ENCODE measurements at places on chromosomes 5 and 9.

DNA sequence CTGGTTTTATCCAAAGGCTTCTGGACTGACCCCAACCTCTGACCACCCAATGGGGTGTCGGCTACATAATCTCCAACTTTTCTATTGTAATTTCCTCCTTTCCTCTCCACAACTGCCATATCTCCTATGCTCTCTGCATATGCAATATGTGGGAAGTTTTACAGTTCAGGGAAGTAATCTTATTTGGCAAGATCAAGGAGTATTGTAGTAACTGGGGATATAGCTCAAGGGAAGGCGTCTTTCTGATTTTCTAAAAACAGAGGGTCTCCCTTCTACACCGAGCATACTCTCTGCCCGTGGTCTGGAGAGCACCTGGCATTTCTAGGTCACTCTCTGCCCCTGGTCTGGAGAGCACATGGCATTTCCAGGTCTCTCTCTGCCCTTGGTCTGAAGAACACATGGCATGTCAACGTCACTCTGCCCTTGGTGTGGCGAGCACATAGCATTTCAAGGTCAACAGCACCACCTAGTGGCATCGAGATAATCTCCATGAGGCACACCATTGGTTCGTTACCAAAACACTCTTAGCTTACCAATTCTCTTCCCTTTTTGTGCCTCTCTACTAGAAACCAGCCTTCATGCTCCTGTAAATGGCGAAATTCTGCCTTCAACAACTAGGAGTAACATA lies 616.4 kb upstream of the NUDT12 start:
- DNase-seq = no peak

DNA sequence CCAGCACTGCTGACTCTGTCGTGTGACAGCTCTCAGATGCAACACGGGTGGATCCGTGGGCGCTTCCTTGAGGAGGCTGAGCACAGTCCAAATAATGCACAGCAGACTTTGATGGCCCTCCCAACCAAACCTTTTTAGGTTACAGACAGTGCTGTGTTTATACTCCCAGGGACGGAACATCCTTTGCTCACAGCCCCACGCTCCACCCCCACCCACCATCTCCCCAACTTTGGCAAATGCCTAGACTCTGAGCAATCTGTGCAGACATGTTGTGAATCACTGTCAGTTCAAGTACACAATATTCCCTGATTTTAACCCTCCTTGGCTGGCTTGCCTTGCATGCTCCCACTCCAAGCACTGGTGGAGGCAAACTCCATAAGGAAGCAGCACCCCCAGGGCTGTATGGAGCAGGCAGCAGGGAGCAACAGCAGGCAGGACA lies 324.6 kb downstream of the MLLT3 start:
- no peak for DNase-seq

GRCh38 chr5:179870403-179870903 lies 11.8 kb upstream of the MRNIP start:
- DNase-seq = no peak

- DNase-seq = no peak
These were observed 124.7 kb upstream of the NIPBL start for GRCh38 chr5:36751886-36752285.

DNA sequence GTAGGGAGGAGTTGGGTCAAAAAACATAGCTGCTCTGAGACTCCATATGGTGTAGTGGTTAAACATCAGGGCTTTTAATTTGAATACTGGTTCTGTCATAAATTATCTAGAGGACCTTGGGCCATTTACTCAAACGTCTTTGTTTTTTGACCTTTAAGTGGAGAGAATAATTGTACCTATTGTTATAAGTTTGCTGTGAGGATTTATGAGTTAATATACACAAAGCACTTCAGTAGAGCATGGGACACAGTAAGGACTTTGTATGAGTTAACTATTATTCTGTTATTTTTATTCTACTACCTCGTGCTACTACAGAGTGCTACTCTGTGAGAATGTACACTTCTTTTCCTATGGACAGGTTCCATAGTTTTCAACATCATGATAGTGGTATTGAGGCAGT lies 123.7 kb upstream of the TNC start:
- no peak for DNase-seq

GRCh38 chr5:115309751-115310370 lies 13.4 kb upstream of the CCDC112 start:
- DNase-seq = no peak

DNA sequence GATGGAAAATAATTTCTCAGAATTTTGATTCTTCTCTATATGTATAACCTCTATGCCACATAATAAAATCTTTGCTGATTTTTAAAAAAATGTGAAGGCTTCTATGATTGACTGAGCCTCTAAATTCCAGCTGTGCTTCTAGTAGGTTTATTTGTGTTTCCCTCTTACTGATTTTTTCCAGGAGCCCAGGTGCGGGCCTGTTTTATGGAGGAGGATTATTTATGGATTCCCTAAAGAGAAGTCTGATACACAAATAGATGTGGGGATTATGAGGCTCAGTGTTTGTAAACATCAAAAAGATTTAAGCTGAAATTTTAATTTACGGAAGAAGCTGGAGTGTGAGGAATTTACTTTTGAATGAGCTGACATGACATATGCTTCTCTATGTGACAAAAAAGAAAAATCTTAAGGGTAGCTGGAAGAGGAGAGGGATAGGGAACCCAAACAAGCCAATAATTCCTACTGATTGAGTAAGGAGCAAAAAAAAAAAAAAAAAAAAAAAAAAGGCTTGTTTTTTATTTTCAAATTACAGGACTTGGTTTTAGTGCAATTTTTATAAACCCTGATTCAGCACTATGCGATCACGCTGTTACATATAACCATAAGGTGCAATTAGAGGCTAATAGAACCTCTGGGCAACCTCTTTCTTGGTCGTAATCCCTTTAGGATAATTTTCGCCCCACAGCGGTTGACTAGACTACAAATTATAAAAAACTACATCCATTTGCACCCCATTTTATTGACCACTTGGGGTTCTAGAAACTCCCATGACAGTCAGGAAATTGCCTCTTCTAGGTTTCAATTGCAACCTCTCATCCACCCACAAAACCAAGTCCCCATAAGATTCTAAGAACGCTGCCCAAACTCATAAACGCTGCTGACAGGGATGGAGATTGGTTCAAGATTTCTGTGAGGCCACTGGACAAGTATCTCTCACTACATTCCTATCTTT lies 44.4 kb upstream of the RAI14 start:
- DNase-seq = no peak

- no peak for DNase-seq
These were observed 680 bp downstream of the GPX8 start for GRCh38 chr5:55160493-55161209.

DNA sequence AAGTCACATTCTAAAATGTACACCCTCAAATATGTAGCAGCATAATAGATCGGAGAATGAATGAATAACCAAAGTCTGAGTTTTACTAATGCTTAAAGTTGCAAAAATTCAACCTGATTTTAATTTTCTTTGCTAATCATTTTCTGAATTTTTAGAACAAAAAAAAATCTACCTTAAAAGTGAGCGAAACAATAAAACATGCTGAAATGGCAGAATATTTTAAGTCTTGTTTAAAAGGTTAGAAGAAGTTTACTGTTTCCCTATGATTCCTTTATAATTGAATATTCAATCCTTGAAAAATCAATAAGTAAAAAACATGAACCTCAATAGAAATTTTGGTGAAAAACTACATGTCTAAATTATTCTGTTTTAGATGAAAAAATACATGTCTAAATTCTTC lies 27.1 kb upstream of the ZNF462 start:
- no peak for DNase-seq

GRCh38 chr5:175463641-175464040 lies 14.7 kb upstream of the SFXN1 start:
- no peak for DNase-seq

DNA sequence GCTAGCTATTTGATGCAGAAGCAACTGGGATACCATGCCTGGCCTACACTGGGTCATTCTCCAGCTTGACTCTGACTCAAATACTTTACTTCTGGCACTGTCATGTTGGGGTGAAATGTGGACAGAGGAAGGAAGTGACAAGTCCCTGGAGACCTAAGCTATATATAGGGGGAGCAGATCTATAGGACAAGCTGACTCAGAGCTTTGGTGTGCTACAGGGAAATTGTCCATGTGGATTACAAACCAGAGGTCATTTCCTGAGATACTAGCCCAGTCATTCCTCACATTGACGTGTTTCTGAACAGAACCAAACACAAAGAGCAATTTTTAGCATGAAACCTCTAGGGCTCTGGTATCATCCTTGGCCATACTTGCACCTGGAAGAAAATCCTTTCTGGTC lies 531.6 kb upstream of the CLINT1 start:
- no peak for DNase-seq

GRCh38 chr5:153237671-153238332 lies 252.7 kb upstream of the GRIA1 start:
- DNase-seq = no peak

- no peak for DNase-seq
These were observed 17.2 kb upstream of the TCF7 start for GRCh38 chr5:134097211-134097749.

- DNase-seq = no peak
These were observed 59.8 kb upstream of the CPLX2 start for GRCh38 chr5:175811589-175811988.

GRCh38 chr9:117704597-117704996 lies 394 bp downstream of the TLR4 start:
- DNase-seq = no peak

DNA sequence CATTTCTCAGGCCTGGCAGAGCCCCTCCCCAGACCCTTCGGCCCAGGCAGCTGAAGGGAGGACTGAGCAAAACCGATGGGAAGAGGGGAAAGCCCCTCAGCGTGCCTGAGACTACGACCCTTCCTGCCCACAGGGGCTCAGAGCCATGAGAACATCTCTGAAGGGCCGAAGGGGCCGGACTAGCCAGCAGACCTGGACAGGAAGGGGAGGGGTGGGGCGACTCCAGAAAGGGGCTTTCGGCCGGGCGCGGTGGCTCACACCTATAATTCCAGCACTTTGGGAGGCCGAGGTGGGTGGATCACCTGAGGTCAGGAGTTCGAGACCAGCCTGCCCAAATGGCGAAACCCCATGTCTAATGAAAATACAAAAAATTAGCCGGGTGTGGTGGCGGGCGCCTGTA lies 85.8 kb upstream of the PHYKPL start:
- no peak for DNase-seq

- no peak for DNase-seq
These were observed 31.0 kb upstream of the ZFR start for GRCh38 chr5:32475334-32476097.

- DNase-seq = no peak
These were observed 41.3 kb upstream of the ORM1 start for GRCh38 chr9:114281473-114282103.

DNA sequence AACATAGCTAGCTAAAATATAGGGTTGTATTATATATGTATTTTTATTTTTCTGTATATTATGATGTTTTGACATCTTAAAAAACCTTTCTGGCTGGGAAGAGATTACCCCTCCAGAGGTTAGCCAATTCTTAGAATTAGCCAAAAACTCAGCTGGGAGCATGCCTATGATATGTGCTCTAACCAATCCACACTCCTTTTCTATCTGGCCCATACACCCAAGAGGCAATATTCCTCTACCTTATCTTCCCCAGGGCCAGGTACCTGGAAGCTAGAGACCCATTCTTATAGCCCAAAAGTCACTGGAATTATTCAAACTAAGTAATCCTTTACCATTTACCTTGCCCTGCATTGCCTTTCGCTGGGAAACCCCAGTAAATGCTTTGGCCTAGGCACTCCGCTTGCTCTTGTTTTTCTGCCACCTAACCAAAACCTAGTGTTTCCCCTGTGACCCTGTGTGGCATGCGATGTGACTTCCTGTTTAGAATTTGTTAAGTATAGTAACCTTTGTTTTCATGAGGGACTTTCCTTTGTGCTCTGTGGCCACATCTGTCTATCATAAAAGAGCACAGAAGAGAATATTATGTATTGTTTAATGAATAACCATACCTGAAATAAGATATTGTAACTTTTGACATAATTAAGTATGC lies 37.4 kb downstream of the CSNK1G3 start:
- no peak for DNase-seq

DNA sequence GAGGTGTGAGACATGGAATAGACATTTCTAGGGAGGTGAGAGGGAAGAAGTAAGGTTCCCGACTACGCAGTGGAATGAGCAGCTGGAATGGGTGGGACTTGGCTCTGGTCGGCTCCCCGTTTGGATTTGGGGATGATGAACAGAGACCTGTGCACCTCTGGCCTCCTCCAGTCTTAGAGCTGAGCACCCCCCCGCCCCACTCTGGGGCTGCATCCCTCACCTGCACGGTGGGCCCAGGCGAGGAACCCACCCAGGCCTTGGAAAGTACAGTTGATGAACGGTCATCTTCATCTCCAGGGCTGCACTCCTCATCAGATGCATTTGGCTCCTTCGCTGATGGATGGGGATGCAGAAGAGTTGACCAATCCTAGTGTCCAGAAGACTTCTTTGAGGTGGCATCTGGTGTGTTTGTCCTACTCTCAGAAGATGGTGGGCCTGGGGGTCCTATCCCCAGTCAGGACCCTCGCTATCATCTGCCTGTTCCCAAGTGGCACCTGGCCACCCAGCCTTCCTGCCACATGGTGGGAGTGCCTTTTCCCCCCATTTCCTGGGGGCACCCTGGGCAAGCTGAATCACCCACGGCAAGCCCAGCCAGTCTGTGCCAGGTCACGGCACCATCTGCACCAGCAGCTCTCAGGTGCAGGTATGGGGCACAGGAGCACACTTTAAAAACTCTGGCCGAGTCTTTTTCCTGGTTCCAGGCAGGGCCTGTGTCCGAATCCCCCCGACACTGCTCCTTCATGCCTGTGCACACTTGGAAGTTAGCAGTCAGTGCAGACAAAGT lies 70.5 kb downstream of the GTF3C4 start:
- no peak for DNase-seq

DNA sequence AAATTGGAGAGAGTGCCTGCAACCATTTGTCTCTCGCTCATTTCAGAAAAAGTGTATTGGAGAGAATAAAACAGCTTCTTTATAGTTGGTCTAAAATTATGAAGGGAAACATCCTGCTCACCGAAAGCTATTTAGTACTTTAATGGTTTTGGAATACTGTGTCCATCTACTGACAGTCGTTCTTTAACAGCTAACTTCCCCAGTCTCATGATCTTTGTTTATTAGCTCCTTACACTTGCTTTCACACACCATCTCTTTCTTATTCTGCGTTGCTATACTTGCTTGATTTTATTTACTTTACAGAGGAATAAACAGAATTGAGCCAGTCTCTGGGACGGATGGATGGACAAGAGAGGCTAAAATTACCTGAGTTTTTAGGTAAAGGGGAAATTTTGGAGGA lies 229.3 kb downstream of the CCDC171 start:
- DNase-seq = no peak

GRCh38 chr5:166399781-166400180 lies 1891.7 kb upstream of the WWC1 start:
- DNase-seq = no peak

- no peak for DNase-seq
These were observed 25.1 kb downstream of the PRLR start for GRCh38 chr5:35205186-35205585.

DNA sequence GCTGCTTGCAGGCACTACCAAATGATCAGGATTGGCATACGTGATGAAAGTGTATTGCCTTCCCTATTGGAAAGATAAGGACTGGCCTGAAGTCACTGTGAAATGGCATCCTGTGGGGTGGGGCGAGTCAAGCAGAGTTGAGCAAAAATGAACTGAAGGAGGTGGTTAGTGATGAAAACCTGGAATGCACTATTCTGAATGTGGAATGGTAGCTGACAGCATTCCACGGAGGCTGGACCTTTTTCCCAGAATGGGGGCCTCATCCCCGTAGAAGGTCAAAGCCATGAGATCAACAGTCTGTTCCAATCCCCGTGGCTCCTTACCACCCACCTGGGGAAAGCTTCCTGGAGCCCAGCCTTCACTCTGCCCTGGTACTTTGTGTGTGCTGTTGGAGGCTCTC lies 37.7 kb downstream of the ASS1 start:
- no peak for DNase-seq
